HTR-8/SVneo (cell line): ENCODE measurements at places on chromosomes 11 and 22.
A peak's percentile ranks its signal among the peaks of the same experiment; 100 is the strongest.

- DNase-seq = no peak
Measured at GRCh38 chr11:9016916-9017642, 13.3 kb upstream of the NRIP3 start.

GRCh38 chr11:2885017-2885677 lies 428 bp downstream of the CDKN1C start:
- DNase-seq = peak; percentile 53

DNA sequence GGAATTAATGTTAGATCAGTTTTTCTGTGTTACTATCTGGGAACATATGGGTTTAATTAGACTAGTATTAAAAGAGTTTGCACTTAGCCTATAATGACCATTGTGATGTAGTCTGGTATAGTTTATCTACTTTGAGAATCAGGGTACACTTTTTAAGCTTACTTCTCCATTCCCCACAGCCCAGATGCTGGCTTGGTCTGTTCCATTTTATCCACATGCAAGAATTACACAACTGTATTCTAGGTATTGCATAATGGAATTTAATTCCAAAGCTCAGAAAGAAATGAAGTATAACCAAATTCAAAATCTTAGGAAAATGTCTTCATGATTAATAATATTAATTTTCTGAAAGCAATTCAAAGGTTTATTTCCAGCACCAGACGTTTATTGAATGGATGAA lies 122.2 kb upstream of the PDGFD start:
- DNase-seq = no peak

DNA sequence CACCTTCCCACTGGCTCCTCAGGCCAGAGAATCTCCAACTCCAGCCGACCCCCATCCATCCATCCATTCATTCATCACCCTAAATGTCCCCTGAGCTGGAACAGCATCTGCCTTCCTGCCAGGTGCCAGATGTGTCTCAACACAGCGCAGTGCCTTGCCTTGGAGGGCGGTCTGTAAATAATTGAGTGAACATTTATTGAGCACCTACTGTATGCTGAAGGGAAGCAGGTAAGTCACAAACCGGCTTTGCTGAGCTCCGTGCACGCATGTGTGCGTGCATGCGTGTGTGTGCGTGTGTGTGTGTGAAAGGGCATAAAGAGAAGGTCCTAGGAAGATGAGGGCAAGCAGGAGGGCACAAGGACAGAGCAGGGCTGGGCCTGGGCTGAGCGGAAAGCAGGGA lies 10.2 kb downstream of the KCNJ4 start:
- no peak for DNase-seq

DNA sequence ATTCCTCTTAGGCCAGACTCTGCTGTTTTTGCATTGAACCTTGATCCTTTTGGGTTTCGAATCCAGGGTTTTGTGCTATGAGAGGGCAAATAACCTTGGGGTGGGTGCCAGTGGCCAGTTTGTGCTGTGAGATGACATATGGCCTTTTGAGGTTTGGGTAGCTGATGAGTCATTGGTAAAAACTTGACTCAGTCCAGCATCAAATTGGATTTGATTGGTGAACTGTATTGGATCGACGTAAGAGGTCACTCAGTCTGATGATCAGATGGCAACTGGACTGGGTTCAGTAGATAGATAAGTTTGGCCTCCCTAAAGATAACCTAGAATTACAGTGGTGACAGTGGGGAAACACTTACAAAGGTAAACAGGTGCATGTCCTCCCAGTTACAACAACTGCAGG lies 41.0 kb upstream of the XKR3 start:
- DNase-seq = no peak

DNA sequence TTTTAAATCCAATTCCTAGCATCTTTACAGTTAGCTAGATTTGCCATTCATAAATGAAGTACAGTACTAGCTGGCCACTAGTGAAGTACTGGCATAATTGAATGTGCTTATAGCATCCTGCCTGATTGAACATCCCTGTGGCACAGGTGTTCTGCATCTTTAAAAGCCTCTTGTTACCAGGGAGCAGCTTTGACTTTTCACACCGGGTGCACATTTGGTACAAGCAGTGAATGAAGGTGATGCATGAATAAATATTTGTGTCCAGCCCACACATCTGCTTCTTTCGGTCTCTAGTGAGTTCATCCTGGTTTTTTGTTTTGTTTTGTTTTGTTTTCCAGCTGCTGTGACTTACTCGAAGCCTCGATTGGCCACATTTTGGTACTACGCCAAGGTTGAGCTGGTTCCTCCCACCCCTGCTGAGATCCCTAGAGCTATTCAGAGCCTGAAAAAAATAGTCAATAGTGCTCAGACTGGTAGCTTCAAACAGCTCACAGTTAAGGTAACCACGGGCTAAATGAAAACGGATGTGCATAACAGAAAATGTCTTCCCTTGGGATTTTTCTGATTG lies 5.3 kb downstream of the ATP5MG start:
- DNase-seq = no peak

DNA sequence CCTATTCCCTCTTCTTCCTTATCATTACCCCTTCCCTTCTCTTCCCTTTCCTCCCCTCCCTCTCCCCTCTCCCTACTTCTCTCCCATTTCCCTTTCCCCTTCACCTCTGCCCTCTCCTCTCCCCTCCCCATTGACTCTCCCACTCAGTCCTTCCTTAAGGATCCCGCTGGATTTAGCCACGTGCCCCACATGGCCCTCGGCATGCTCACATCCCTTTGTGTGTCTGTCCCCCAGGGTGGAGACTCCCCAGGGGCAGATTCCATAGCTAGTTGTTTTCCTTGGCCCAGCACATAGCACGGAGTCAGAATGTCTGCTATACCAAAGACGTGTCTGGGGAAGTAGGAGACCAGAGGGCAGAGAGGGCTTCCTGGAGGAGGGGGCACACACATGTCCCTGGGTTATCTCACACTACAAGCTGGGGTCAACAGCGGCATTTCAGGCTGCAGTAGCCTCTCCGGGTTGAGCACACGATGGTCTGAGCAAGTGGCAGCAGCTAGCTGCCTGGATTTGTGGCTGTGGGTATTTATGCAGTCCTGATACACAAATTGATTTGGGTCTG lies 487.0 kb downstream of the TBC1D22A start:
- DNase-seq = no peak

DNA sequence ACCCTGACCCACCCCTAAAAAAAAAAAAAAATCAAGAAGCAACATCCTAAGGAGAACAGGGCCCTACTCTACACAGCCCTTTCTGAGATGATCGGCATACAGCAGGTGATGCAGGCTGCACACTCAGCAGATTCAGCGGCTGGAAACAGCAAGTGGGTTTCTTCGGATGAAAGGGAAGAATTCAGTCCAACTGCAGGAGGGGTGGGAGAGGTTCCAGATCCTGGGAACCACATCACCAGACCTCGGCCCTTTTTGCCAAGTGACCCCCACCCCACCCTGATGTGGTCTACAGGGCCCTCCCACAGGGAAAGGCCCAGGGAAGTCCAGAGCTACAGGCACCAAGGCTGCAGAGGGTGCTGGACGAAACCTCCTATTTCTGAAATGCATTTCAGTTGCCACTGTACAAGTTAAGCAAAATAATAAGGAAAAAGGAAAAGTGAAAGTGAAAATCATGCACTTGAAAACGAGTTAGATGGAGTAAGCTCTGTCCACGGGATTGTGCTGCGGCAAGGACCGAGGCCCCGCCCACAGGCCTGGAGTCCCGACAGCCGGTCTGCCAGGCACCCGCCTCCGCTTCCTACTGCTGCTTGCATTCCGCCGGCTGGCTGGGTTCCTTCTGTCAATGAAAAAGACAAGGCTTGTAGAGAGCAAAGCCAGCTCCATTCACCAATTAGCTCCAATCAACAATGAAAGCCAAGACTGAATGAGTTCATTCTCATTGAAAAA lies 16.0 kb upstream of the PHLDA2 start:
- DNase-seq = no peak

DNA sequence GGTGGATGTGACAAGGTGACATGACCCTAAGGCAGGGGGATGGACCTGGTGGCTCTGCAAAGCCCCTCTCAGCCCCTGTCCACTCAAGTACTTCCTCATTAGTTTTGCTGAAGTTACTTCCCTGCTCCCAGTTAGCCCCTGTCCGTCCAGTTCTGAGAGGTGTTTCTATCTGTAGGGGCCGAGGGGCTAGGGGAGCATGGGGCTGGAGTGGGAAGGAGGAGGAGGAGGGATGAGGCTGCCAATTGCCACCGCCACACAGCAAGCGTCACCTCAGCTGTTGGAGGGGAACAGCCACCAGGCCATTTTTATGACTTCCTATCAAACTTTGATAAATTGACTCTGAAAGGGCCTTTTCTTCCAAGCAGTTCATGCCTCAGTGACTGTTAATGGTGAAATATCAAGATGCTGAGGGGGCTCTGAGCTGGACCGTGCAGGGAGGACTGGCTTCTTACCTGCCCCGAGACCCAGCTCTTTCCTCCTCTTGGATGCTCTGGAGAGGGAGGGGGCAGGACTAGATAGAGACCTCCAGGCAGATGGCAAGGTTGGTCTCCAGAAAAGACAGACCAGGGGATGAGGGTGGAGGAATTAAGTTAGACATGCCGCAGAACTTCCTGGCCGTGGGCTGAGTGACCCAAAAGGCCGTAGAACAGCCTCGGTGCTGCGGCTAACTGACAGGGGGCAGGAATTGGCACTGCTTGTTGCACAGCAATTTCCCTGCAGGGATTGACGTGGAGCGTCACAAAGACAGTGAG lies 137.0 kb downstream of the ST3GAL4 start:
- no peak for DNase-seq

DNA sequence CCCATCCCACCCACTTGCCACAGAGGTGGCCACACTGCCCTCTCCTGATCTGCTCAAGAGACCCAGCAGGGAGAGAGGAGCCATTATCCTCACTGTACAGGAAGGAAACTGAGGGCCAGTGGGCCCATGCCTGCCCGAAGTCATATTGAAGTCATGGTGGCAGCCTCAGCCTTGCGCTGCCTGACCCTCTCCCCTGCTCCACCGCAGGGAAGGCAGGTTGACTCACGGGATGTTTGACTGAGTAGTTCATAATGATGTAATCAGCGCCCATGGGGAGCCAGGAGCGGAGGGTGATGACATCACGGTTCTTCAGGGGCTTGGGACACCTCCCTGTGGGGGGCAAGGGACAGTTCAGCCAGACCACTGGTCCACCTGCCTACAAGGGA lies 6.1 kb upstream of the ARAP1 start:
- no peak for DNase-seq

DNA sequence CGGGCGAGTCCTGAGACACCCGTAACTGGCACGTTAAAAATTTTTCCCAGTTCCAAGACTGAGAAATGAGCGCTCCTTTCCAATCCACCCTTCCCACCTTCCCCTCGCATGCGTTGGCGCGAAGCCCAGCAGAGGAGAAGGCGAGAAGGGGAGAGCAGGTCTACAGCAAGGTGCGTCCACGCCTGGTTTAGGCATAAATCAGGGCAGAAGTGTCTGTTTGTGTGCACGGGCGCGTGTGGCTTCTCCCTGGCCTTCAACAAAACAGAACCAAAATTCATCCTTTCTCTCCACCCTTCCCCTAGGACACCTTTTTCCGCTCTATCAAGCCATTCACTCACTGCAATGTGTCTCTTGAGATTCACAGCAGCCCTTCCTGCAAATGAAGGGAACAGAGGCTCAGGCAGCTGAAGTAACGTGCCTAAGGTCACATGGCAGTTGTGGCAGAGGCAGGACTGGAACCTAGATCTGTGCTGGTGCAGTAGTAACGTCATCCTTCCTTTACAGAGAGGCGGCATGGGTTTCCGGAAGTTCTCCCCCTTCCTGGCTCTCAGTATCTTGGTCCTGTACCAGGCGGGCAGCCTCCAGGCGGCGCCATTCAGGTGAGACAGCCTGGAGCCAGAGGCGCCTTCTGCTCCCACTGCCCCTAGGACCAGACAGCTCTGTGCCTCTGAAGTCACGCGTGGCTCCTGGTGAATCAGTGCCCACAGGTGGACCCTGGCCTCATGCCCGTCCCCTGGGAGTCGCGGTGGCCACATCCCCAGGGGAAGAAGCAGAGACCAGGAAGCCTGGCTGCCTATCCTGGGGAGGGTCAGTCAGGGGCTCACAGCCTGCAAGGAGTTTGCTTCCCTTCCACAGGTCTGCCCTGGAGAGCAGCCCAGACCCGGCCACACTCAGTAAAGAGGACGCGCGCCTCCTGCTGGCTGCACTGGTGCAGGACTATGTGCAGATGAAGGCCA lies 1.1 kb downstream of the CALCB start:
- no peak for DNase-seq

GRCh38 chr11:113874581-113875233 lies 665 bp downstream of the USP28 start:
- DNase-seq = no peak

DNA sequence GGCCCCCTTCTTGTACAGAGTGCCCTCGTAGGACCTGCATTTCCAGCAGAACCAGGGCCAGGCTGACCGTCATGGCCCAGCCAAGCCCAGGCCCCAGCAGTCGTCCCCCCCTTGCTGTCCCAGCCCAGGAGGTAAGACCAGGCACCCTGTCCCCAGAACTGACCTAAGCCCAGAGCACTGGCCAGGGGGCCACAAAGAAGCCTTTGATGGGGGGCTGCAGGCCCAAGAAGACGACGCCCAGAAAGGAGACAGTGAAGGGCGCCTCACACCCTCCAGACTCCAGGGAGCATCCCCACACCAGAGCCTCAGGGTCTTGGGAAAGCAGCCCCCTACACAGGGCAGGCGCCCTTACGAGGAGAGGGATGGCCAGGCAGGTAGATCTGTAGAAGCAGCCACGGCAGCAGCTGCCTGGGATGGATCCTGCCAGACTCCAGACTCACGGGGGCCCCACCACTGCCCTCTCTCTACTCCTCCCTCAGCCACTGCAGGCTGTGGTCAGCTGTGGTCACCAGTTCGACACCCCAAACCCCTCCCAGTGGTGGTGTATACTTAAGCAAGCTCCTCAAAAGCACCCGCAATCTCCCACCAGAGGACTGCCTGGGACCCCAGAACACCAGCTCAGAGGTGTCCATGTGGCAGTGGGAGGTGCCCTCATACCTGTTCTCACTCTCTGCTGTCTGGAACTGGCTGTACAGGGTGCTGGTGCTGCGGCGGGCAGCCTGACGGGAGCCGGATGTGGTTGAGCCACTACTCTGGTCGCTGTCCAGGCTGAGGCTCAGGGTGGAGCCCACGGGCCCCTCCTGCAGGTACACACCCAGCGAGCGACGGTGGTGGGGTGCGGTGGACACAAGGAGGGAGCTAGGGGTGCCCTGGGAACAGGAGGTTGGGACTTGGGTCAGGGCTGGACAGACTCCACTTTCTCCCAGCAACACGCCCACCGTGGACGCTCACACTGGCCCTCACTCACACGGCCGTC lies 27.0 kb downstream of the SBF1 start:
- no peak for DNase-seq

DNA sequence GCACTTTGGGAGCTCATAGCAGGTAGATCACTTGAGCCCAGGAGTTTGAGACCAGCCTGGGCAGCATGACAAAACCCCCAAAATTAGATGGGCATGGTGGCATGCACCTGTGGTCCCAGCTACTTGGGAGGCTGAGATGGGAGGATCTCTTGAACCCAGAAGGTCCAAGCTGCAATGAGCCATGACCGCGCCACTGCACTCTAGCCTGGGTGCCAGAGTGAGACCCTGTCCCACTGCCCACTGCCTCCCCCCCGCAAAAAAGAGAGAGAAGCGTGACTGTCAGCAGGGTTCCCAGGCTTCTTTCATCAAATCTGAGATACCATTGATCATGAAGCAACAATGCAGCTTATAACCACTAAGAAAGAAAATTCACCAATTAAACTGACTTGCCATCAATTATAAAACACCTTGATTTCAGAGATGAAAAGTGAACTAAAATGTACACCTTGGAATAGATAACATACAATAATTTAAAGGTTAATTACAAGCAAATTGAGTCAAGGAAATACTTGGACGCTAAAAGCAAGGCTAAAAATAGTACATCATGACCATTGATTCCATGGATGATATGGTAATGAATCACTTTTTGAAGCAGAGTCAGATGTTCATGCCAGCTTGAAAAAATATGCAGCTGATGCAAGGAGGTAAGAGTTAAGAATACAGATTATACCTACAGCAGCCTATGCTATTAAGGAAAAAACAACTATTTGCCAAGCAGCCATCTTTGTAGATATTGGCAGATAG lies 90.8 kb upstream of the ALKBH3 start:
- peak; percentile 3 for DNase-seq
